AG10803 (cell line): ENCODE measurements at places on chromosomes 12 and 14.
A peak's percentile ranks its signal among the peaks of the same experiment; 100 is the strongest.

- DNase-seq = no peak
Measured at GRCh38 chr12:110702081-110702480, 13.2 kb upstream of the HVCN1 start.

GRCh38 chr12:62799126-62799736 lies 135.7 kb downstream of the PPM1H start:
- peak; percentile 72 for DNase-seq

DNA sequence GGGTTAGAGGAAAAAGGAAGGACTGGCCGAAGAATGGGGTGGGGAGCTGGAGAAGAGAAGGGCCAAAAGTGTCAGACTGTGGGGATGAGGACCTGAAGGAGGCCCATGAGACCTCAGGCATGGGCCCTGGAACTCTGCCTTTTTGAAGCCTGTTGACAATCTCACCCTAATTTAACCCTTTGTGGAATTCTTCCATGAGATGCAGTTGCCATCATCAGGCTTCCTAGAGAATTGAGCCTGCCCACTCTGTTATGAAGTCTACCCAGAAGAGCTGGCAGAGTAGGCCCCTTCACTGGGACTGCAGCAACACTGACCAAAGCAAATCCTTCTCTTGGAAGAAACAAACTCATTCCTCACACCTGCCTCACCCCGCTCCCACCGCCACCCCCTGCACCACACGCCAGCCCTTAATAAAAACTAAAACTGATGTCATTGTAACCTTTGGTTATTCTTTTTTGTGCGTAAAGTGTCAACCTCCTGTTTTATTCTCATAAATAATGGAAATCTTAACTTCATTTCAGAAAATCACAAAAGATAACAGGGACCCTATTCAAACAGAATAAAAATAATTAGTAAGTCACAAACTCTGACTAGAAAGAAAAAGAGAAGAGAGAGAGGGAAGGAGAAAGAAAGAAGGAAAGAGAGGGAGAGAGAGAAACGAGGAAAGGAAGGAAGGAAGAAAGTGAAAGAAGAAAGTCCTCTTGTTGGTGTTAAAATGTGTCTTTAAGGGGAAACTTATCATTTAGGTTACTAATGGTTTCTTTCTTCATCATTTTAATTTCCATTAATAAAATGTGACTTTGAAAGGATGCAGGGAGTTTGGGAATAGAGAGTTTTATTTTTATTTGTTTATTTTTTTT lies 61.3 kb downstream of the CRADD start:
- no peak for DNase-seq

- DNase-seq = no peak
Measured at GRCh38 chr12:113755098-113755497, 211.0 kb downstream of the RBM19 start.

- no peak for DNase-seq
Measured at GRCh38 chr14:66724996-66725395, 217.0 kb downstream of the GPHN start.

GRCh38 chr12:120598674-120599463 lies 17.7 kb upstream of the POP5 start:
- peak; percentile 34 for DNase-seq

- peak; percentile 44 for DNase-seq
Measured at GRCh38 chr12:50215033-50215432, 47.9 kb upstream of the CERS5 start.
